ENCODE measurements at places on chromosomes 5 and 9. TPM values are rescaled to one million over a fixed set of nuclear protein-coding genes. Genes with fewer than 3 reads are reported as not detected.

DNA sequence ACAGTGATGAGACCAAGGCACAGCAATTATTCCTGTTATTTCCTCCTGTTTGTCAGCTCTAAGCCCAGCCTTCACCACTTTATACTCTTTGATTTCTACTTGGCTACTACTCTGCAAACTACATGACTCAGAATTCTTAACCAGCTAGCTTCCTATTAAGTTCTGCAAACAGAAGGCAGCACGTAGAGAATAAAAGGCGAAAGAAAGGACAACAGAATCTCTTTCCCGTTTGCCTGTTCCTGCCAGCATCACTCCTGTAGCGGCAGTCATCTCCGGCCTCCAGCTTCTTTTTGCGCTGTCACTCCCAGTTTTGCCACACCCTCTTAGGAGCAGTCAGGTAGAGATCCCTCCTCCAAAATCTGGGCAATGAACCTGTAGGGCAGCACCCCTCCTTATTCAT is 29.9 kb downstream of the DPYSL3 start:
- no peak for DNase-seq

DNA sequence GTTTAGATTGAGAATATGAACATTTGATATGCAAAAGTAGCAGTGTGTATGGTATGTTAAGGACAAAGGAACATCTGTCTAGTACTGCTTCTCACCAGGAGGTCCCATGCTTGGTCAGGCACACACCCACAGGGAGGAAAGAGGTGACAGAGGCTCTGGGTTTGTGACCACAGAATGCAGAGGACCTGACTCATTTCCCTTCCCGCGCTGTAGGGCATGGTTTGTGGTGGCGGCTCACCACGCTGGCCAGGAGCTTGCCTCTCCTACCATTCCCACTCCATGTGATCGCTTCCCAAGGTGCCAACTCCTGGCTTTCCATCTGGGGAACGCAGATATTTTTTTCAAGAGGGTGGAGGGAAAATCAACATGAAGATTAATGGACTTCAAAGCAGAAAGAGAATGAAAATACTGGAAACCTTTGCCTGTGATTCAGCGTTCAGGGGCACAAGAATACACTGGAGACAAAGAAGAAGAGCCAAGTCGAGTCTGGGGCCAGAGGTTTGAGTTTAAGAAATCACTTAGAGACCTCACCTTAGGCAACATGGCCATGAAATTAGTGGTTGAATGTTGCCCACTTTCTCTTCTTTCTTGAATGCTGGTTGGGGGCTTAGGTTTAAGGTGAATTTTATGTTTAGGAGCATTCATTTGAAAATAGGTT is 477.8 kb downstream of the CCDC171 start:
- no peak for DNase-seq

Gene SLC25A48
- 3.4 TPM for polyA plus RNA-seq

- peak; percentile 60 for DNase-seq
These were observed at the start of gene FAM163B for GRCh38 chr9:133609311-133610098. TSS of gene FAM163B (minus strand) at chr9:133609389. CDS start at chr9:133580223, 29,166 bp downstream.

- DNase-seq: no peak
These were observed at the start of gene NIM1K for GRCh38 chr5:43191740-43192557. TSS of gene NIM1K (plus strand) at chr5:43192225. CDS start at chr5:43245776, 53,551 bp downstream.

DNA sequence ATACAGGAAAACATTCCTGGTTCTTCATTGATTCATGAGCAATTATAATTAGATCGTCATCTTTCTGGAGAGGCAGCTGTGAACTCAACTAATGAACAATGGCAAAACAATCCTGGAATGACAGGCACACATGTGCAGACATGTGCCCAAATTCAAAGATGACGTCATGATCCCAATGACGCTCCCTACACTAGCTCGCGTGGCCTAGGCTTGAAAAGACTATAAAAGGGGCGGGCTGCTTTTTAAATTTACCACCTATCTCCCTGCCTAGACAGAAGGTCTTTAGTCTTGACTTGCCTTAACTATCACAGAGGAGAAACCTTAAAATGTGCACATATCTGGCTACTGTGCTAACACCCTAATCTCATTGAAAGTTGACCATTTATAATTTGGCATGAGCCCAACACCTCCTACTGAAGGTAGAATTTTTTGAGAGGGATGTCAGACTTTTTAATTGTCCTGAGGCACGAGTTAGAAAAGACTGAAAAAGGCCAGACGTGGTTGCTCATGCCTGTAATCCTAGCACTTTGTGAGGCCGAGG is 88.2 kb downstream of the PRRT1B start:
- DNase-seq: no peak
